Left kidney (tissue), 8 donors: ENCODE measurements at places on chromosomes 7 and 10.

DNA sequence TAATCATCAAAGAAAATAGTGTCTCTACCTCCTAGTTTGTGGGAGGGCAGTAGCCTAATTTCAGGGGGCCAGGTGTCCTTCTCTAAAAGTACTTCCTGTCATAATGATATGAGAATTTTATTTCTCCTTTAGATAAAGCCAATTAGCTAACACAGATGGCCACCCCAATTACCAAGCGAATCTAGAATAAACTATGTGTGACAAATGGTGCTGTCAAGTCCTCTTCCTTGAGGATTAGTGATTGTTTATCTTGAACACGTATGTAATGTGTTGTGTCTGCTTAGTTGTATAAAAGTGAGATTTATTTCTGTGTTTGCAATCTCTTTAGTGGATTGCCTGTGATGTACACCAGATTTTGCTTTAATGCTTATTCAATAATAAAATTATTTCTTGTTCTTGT, 1120.0 kb downstream of the SORCS1 start:
- DNase-seq: peak; percentile 11

- DNase-seq: no peak
Measured at GRCh38 chr7:26141077-26141476, 10.9 kb upstream of the NFE2L3 start.

GRCh38 chr7:36994456-36995112, 270.3 kb upstream of the AOAH start:
- no peak for DNase-seq

DNA sequence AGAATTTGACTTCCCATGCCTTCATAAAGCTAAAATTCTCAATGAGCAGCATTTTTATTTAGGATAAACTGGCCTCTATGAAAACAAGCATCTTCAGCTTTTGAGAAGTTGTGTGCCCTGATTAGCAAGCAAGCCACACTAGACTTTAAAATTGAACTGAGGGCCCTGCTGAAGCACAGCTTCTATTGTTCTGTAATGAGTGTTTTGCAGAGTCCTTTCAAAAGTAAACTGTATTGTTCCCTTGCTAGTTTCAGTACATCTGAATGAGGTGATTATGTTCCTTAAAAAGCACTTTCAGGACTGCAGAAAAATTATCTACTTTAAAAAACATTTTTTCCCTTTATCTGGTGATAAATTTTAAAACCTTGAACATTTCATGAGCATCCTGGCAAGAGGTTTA, 113.3 kb upstream of the PRPS1L1 start:
- no peak for DNase-seq

DNA sequence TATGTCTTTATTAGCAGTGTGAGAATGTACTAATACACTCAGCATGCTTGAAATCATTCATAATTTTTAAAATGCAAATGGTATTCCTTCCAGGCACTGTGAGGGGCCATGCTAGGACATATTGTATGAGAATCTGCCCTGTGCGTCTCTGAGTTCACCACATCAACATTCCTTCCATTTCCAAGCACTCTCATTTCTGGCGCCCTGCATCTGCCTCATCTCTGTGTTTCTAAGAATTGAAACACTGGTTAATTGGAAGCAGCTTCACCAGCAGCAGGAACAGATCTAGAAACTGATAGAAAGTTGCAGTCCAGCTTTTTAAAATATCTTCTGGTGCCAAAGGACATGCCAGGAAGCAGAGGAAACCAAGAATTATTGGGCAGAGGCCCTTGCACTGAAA, 555.9 kb upstream of the DPP6 start:
- DNase-seq: no peak

DNA sequence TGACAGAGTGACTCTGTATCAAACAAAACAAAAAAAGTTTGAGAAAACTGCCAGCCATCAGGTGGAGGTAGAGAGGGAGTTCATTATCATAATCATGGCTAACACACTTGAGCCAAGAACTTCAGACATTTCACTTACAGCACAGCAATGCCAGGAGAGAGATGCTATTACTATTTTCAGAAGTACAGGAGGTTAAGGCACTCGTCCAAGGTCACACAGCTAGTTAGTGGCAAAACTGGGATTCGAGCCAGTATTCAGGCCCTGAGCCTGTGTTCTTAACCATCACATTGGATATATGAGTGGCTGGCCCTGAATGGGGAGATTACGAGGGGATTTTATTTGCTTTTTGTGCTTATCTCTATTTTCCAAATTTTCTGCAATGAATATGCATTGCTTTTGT, 24.8 kb upstream of the UNC5B start:
- DNase-seq: no peak

GRCh38 chr7:158097453-158098124, 490.0 kb downstream of the PTPRN2 start:
- no peak for DNase-seq

- no peak for DNase-seq
Measured at GRCh38 chr7:34136698-34137097, 231.4 kb downstream of the BMPER start.

GRCh38 chr7:156400046-156400445, 240.5 kb upstream of the RNF32 start:
- no peak for DNase-seq

DNA sequence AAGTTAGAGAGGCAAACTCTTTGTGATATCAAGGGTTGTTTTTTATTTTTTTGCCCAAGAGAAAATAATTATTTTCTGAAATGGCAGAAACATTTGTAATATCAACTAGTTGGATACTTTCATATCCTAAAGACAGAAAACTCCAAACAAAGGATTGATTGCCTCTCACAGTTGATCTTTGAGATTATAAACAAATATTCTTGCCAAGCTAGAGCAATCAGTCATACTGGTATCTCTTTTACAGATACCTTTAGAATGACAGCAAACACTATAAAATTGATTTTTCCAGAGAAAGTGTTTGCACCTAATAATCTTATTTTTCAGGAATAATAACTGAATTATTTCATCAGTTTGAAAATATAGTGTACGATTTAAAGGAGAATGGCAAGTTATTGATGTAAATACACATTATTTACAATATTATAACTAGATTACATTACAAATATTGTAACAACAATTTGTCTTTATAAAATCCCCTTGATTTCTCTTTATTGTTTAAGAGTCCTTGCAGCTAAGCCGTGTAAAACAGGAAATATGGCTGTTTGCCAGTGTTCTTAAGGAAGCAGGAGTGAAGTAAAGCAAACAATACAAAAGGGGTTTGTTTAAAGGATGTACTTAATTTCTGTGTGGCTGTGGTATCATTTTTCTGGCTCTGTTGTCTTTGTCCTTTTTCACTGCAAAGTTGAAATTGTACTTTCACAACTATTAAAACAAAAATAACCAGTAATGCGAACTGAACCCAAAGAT, 58.4 kb downstream of the MAPK8 start:
- DNase-seq: no peak

DNA sequence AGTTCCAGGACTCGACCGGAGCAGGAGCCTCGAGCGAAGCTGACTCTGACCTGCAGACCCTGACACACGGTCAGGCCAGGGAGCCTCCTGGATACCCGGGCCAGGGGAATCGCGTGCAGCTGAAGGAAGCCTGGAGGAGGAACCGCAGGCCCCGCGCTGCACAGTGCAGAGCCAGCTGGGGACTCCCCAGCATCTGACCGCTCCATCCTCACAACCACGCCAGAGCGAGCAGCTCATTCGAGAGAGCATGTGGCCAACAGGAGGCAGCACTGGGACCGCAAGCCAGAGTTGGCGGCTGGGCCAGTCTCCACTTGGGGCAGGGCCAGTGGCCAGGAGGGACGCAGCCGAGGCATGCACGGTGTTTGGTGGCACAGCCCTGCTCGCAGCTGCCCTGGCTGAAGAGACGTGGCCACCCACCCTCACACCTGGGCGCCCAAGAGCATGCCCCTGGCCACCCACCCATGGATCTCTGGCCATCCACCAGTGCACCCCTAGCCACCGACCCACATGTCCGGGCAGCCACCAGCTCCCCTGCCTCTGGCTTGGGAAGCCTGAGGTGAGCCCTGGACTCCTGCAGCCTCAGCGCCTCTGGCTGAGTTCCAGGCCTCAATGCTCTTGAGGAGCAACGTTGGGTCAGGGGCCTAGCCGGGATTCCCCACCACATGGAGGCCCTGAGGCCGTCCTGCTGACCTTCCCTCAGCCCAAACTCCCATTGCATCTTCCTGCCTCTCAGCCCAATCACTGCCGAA, 213.9 kb downstream of the ELFN1 start:
- no peak for DNase-seq

- no peak for DNase-seq
Measured at GRCh38 chr10:129285459-129285858, 181.6 kb upstream of the MGMT start.

DNA sequence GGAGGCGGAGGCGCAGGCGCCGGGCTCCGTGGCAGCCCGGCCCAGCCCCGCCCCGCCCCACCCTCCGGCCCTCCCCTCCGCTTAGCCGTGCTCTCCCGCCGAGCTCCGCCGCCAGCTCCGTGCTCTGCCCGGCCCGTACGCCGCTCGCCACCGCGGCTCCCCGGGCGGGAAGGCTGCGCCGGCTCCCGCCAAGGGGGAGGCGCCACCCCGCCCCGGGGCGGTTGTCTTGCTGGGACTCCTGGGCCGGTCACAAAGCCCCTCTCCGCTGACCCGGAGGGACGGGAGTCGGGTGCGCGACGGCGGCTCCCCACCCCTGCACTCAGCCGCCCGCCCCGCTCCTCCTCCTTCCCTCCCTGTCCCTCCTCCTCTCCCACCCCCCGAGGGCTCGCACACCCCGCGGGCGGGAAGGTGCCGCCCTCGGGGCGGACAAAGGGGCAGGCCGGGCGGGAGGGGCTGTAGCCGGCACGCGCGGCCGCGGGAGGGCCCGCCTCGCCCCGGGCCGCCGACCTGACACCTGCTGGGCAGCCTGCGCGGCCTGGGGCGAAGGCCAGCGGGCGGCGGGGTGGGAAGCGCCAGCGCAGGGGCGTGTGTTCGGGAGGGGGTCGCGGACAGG, 11.5 kb upstream of the SP8 start:
- no peak for DNase-seq

GRCh38 chr7:76394957-76395356, 14.5 kb downstream of the SSC4D start:
- no peak for DNase-seq

- no peak for DNase-seq
Measured at GRCh38 chr7:152747224-152747623, 12.3 kb upstream of the ACTR3B start.

DNA sequence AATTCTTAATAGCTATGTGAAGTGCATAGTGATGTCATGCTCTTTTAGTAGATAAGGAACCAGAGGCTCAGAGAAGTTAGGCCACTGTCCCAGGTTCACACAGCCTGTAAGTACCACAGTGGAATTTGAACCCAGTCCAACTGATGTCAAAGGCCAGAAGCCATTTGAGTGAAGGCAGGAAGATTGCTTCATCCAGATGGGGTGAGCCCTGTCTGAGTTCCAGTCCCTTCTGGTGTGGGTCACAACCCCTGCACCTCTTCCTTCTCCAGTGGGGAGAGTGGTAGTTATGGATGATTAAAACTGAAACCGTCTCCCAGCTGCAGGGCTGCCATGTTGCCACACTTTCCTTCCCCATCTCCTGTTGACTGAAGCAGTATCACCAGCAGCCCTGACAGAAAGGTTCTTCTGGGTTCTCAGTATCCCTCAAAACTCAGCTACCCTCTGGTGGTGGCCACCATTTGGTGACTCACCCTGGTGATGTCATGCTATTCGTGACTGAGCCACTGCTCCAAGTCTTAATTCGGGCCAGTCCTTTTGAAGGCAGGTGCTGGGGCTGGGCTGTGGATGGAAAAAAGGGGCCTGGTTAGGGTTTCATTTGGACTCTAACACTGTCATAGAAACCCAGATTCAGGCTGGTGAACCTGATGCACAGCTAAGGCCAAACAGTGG, 1.5 kb upstream of the C10orf95 start:
- no peak for DNase-seq

GRCh38 chr10:120641695-120642094, 184.7 kb downstream of the PLPP4 start:
- DNase-seq: no peak

GRCh38 chr7:151095123-151095797, 9.0 kb downstream of the AGAP3 start:
- DNase-seq: no peak

- no peak for DNase-seq
Measured at GRCh38 chr7:24755541-24756407, 1.5 kb downstream of the GSDME start.

DNA sequence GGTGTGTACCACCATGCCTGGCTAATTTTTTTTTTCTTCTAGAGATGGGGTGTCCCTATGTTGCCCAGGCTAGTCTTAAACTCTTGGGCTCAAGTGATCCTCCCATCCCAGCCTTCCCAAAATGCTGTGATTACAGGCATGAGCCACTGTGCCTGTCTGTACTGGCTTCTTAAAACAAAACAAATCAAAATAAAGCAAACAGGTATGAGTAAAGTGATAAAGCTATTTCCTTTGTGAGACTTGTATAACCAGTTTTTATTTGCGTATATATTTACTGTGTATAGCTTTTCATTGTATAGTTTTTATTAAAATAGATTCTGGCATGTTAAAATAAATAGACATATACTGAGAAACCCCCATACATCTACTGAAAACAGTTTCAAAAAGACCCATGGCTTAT, 14.3 kb downstream of the LCOR start:
- DNase-seq: no peak

- DNase-seq: no peak
Measured at GRCh38 chr10:121024905-121025584, 173.9 kb downstream of the WDR11 start.
